ENCODE measurements at places on chromosomes 2 and 18.

DNA sequence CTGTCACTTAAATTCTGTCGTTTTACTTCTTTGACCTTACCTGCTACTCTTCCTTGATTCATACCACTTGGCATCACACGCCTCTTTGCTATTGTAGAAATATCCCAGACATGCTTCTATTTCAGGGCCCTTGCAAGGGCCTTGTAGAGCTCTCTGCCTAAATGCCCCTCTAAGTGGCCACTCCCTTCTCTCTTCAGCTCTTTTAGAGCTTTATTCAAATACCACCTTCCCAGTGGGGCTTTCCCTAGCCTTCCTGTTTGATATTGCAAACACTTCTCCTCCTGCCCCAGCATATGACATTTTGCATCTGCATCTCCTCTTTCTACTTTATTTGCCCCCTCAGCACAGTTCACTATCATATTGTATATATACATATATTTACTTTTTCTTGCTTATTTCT is 54.0 kb downstream of the PELI1 start:
- no peak for DNase-seq

- no peak for DNase-seq
Observed at GRCh38 chr2:220123751-220124150, 496.3 kb downstream of the SLC4A3 start.

DNA sequence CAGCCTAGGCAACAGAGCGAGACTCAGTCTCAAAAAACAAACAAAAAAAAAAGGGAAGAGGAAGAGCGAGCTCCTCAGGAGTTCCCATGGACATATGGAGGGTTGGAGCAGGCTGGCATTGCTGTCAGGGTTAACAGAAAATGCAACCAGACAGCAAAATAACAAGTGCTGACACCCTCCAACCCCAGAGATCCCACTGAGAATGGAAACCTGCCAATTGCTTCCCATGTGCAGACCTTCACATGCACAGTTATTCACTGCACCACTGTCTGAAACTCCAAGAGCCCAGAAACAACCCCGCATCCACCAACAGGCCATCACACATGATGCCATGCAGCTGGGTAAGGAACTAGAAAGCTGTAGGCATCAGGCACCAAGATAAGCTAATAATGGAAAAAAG is 43.5 kb downstream of the TFCP2L1 start:
- no peak for DNase-seq

DNA sequence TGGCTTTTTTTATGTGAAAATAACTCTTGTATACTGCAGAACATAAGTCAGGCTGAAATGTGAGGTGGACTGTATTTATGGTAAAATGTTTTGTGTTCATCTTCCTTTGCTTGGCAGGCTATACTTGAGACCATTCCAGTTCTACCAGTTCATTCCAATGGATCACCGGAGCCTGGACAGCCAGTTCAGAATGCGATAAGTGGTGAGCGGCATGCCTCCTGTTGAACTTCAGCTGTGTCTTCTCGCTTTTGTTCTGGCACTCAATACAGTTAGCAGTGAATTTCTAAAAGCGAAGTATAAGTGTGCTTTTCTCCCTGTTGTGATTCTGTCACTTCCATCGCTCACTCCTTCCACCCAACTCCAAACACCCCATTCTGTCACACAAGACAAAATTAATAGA is 138.5 kb downstream of the ARHGAP28 start:
- no peak for DNase-seq

DNA sequence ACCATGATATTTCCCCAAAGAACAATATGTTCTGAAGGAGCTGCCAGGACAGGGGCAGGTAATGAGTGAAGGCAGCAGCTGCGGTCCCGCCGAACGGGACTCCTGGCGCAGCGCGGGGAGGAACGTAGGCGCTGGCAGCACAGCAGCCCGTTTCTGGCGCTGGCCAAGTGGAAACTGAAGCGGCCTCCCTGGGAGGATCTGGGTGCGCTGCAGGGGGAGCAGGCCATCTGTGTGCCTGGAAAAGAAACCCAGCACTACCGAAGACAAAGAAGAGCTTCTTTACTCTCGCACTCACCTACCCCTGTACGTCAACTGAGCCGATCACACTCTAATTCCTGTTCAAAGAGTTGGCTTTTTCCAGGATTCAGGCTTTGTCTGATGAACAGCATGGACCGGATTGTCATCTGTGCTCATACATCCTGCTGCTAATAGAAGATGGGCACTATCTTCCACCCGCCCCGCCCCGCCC is 11.8 kb downstream of the G6PC2 start:
- no peak for DNase-seq

DNA sequence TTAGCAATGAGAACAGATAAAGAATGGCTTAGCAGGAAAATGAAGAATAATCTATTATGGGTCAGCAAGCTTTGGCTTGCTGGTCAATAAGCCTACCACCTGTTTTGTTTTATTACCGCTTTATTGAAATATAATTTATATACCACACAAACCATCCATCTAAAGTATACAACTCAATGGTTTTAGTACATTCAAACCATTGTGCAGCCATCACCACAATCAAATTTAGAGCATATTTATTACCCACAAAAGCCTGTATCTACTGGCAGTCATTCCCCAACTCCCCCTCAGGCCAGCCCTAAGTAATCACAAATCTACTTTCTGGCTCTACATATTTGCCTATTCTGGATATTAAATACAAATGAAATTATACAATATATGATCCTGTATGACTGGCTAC is 17.2 kb downstream of the PPP3R1 start:
- no peak for DNase-seq

All from T47D (cell line).